ENCODE measurements at places on chromosomes 4 and X. TPM values are rescaled to one million over a fixed set of nuclear protein-coding genes. Genes with fewer than 3 reads are reported as not detected.

The CLIC2 gene
- 10.1 TPM for total RNA-seq

- no peak for DNase-seq
Observed at GRCh38 chrX:154295664-154296310, at the start of gene TKTL1. Gene TKTL1 (plus strand): TSS chrX:154295795. CDS start chrX:154295860, 65 bp downstream.

GRCh38 chr4:60657807-60658206, 542.3 kb upstream of the ADGRL3 start:
- DNase-seq, result no peak

- no peak for DNase-seq
Observed at GRCh38 chr4:109930464-109930863, 17.8 kb downstream of the EGF start.

DNA sequence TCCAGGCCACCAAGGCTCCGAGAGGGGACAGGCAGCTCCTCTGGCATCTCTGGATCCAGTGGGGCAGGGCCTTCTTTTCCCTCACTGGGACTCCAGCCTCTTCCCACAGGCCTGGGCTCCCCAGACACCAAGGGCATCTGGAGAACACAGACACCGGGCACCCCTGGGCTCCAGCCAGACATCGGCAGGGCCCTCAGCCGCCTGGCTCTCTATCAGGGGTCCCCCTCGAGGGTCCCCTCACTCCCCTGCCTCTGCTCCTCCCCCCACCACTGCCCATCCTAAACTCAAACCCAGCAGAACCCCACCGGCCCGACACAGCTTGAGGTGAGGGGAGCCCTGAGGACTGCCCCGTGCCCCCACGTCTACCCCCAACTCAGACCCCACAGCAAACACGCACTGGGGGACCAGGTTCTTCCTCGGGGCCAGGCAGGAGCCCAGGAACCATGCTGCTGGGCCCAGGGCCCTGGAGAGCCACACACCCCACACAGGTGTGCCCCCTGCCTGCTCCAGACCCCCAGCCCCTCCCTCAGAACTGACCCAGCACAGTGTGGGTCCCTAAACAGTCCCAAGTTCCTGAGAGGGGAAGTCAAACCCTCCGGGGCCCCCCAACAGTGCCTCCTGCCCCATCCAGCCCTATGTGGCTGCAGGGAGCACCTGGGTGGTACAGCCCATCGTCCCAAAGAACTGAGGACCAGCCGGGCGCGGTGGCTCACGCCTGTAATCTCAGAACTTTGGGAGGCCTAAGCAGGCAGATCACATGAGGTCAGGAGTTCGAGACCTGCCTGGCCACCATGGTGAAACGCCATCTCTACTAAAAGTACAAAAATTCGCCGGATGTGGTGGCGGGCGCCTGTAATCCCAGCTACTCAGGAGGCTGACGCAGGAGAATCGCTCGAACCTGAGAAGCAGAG, 86.8 kb downstream of the FAM53A start:
- DNase-seq, result no peak

DNA sequence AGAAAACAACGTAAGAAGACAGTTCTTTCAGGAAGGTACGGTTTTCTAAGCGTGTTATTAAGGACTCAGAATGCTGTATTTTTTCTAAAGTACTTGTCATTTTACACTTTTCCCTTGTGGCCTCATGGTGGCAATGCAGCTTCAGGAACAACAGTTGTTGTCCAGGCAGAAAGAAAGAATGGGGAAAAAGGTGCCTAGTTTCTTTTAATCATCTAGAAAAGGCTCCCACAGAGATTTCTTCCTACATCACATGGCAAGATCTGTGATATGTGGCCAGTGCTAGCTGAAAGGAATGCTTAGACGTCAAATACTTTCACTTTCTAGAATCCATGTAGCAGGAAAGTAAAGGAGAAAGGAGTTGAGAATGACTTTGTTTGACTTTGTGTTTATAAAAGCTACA, 49.0 kb upstream of the TRAM1L1 start:
- DNase-seq, result peak; percentile 92

The CLCN3 gene
- total RNA-seq, result 147 TPM
